K562 (cell line): ENCODE measurements at places on chromosomes 11 and 22.

DNA sequence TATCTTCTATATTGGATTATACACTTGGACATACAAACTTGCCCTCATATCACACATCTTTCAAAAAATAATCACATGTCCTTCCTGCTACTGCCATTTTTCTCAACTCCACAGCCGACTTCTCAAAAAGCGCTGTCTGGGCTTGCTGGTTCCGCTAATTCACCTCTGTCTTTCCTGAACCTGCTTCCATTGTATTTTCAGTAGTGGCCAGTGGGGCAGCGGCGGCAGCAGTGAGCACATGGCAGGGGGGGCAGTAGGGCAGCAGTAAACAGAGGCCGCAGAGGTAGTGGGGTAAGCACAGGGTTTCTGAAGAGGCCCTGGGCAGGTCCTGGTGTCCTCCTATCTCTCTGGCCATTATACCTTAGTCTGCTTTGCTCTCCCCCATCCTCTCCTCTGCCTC lies 126.3 kb downstream of the RRAS2 start:
- DNase-seq: peak; percentile 23

GRCh38 chr11:74316772-74317505 lies 5.5 kb upstream of the P4HA3 start:
- no peak for DNase-seq

DNA sequence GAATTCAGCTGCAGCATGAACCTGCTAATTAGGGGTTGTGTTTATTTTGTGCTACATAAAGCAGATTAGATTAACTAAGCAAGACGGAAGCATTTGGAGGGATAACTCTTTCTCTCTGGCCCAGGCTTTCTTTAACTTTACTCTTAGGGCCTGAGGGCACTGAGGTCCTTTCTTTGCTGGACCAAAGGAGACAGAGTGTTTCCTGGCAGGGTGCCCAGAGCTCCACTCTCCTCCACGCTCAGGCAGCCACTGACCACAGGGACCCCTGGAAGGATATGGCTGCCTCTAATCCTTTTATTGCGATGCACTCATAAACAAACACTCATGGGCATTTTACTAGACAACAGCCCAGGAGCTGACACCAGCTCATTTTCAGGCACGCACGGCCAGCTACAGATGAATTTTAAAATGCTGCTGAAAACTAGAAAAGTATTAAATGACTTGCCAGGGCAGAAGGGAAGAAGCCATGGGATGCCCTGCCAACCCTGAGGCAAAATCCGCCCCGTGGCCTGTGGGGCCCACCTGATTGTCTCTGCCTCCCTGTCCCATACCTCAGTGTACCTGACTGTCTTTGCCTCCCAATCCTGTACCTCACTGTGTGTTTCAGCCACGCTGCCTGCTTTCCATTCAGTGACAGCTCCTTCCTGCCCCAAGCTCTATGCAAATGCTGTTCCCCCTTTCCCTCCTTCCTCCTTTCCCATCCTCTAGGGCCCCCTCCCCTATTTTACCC lies 192.6 kb upstream of the NAV2 start:
- DNase-seq: no peak

DNA sequence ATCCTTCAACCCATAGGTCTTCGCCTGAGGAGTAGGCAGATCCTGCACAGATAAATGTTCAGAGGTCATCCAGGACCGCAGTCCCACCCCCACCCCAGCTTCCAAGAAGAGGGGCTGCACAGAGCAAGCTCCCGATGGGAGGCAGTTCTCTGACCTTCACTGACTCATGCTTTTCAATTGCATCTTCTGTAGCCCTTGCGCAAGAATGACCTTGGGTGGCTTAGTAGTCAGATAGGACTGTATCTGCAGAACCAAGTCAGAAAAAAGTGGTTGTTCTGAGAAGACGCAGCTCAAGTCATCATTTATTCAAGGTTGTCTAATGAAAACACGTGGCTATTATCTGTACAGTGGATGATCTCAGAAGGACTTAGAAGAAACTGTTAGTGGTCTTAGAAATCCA lies 16.4 kb upstream of the GRAMD1B start:
- DNase-seq: no peak

DNA sequence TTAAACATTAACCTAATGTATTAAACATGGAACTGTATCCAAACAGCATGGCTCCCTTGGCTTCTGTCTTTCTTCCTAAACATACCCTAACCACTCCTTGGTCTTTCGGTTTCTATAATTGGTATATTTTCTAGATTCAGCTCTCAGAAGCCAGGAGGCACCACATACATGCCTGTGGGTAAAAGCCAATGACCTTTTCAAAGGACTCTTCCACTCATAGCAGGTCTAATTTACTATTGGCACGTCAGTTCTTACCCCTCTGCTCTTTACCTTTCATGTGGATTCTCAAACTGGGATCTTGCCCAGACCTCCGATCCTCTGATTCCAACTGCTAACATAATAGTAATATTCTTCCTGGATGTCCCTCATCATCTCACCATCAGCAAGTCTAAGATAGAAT lies 835.1 kb downstream of the NTM start:
- no peak for DNase-seq

- DNase-seq: no peak
Observed at GRCh38 chr11:115193914-115194801, 310.1 kb downstream of the CADM1 start.

DNA sequence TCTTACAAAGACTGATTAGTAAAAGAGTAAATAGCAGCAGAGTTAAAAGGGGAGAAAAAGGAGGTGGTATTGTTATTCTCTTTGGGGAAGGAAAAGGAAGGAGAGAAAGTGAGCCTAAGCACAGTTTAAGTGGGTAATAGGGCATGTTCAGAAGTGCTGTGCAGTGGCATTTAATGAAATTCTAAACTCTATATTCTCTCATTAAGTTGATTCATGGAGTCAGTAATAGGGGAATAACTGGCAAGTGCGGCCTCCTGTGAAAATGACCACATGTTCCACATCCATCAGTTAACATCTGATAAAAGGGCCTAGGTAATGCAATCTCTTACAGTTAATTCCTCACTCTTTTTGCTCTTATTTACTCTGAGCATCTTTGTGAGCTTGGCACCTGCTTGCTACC lies 516.7 kb downstream of the JRKL start:
- no peak for DNase-seq

- DNase-seq: no peak
Observed at GRCh38 chr11:112735470-112735869, 225.8 kb upstream of the NCAM1 start.
